ENCODE measurements at places on chromosomes 5 and 9.

- no peak overlapping the region for H3K4me3 ChIP-seq
- H3K4me1 ChIP-seq, result no peaks in the 10 kb centered on the region
- no peaks in the 10 kb centered on the region for H3K36me3 ChIP-seq
- H3K27me3 ChIP-seq, result no peaks in the 10 kb centered on the region
- H3K27ac ChIP-seq, result no peak overlapping the region
Observed at GRCh38 chr5:34667705-34668104, 11.6 kb downstream of the RAI14 start.

- no peaks in the 10 kb centered on the region for H3K4me1 ChIP-seq
- no peaks in the 10 kb centered on the region for H3K27me3 ChIP-seq
- no peak for DNase-seq
- no peak overlapping the region for H3K4me3 ChIP-seq
- H3K27ac ChIP-seq, result no peak overlapping the region
Observed at GRCh38 chr9:117081641-117082317, 333.1 kb downstream of the ASTN2 start.

DNA sequence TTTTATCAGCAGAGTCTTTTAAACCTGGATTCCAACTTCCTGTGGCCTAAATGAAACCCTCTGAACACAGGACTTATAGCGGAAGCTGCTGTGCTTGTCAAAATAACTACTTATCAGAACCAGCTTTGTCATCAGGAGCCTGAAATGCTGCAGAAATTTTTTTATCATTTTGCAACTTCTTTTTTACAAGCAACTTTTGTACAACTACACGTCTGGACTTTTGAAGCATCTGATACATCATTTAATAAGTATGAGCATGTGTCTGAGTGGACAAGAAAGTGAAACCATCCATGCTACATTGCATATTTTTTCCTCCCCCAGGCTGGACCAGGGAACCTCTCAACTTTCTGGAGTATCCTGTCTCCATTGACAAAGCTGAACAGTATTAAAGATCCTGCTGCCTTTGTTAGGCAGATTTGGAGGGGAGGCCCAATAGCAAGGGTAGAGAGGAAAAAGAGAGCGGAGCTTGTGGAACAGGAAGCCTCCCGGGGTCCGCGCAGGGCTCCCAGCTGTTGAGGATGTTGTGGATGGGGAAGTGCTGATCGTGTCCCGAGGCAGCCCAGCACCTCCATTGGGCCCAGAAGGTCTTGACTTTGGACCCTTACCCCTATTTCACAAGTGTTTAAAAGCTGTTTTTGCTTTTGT, 196.6 kb downstream of the MSX2 start:
- peaks cover 5% of the 10 kb centered on the region for H3K27me3 ChIP-seq
- DNase-seq, result no peak
- H3K4me3 ChIP-seq, result no peak overlapping the region
- H3K27ac ChIP-seq, result no peak overlapping the region
- no peaks in the 10 kb centered on the region for H3K36me3 ChIP-seq

DNA sequence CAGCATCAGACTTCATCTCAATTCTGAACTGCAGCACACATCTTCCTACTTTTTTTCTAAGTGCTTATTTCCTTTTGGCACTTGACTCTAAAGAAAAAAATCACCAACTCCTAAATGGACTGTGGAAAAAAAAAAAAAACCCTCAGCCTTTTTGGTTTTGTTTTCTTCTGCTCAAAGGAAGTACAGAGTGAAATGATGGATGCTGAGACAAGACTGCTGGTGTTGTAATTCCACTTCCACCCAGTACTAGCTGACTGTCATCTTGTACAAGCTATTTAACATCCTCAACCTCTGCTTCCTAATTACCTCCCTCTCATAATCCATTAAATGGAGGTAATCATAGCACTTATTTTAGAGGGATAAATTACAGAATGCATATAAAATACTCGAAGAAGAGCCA, 171.5 kb upstream of the GNA14 start:
- DNase-seq, result no peak
- no peak overlapping the region for H3K27ac ChIP-seq
- peaks cover 13% of the 10 kb centered on the region for H3K4me1 ChIP-seq
- no peak overlapping the region for H3K4me3 ChIP-seq

DNA sequence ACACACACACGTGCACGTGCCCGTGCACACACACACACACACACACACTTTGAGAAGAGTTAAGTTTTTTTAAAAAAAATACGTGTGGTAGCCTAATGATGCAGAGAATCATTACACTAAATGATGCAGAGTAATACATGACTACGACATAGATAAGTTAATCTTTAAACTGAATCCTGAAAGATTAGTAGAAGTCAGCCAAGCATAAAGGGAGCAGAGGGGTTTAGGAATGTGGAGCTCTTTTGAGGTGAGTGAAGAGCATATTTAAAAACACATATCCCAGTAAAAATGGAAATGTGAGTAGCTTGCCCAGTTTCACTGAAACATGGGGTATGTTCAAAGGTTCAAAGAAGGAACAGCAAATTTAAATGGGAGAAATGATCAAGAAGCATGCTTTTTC, 61.3 kb upstream of the TYRP1 start:
- H3K27ac ChIP-seq, result no peak overlapping the region
- no peak for DNase-seq
- no peaks in the 10 kb centered on the region for H3K27me3 ChIP-seq

- peaks cover 2% of the 10 kb centered on the region for H3K27me3 ChIP-seq
- H3K4me3 ChIP-seq, result no peak overlapping the region
- H3K4me1 ChIP-seq, result no peaks in the 10 kb centered on the region
- H3K36me3 ChIP-seq, result no peaks in the 10 kb centered on the region
Observed at GRCh38 chr9:134286471-134287245, 39.6 kb upstream of the RXRA start.

DNA sequence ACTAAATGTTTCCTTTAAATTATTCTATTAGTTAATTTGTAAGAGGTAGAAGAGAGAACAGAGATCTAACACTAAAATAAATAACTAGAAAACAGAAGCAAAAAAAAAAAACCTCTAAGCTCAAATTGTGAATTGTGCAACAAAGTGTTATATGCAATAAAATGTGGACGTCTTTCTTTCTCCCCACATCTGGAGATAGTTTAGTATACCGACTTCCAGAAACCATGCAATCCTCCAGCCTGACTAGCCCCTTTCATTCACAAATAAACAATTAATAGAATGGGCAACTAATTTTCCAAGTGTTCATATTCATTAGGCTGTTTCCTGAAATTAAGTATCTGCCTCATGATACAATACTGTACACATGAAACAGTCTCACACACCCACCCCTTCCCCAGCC, 258.5 kb downstream of the BNC2 start:
- DNase-seq, result no peak
- no peak overlapping the region for H3K4me3 ChIP-seq
- no peak overlapping the region for H3K27ac ChIP-seq
- no peaks in the 10 kb centered on the region for H3K27me3 ChIP-seq
- no peaks in the 10 kb centered on the region for H3K4me1 ChIP-seq

DNA sequence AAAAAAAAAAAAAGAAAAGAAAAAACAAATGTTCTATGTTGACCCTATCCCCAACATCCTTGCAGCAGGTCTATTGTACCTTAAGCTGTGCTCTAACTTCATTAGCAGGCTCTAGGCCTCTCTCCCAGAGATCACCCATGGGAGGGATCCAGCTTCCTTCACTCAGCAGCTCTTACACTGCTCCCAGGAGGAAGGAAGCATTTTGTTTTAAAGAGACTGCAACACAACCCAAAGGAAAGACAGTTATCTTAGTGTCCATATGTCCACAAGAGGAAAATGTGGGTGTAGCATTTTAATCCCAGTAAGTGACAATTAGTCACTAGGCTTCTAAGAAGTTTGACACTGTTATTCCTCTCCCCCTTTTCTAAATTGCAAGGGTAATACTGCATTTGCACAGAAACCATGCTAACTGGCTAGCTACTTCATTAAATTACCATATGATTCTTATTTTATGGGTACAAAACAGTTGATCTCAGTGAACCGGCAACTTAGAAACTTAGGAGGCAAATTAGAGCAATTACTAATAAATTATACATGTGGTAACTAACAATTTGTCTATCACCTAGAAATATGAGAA, 58.8 kb downstream of the MARCHF3 start:
- no peaks in the 10 kb centered on the region for H3K27me3 ChIP-seq
- no peak for DNase-seq
- peaks cover 1% of the 10 kb centered on the region for H3K36me3 ChIP-seq

- no peak overlapping the region for H3K27ac ChIP-seq
- peaks cover 13% of the 10 kb centered on the region for H3K27me3 ChIP-seq
- H3K4me3 ChIP-seq, result no peak overlapping the region
- no peaks in the 10 kb centered on the region for H3K36me3 ChIP-seq
- no peaks in the 10 kb centered on the region for H3K4me1 ChIP-seq
- no peak for DNase-seq
Observed at GRCh38 chr5:156328161-156328560, 1.2 kb downstream of the SGCD start.

GRCh38 chr5:107776922-107777740, 106.4 kb upstream of the EFNA5 start:
- no peak overlapping the region for H3K27ac ChIP-seq
- no peaks in the 10 kb centered on the region for H3K4me1 ChIP-seq
- DNase-seq, result no peak
- no peak overlapping the region for H3K4me3 ChIP-seq
- H3K36me3 ChIP-seq, result no peaks in the 10 kb centered on the region

- no peaks in the 10 kb centered on the region for H3K36me3 ChIP-seq
- H3K27ac ChIP-seq, result no peak overlapping the region
- H3K4me3 ChIP-seq, result no peak overlapping the region
- no peak for DNase-seq
Observed at GRCh38 chr5:133487093-133487492, 125.2 kb downstream of the FSTL4 start.

DNA sequence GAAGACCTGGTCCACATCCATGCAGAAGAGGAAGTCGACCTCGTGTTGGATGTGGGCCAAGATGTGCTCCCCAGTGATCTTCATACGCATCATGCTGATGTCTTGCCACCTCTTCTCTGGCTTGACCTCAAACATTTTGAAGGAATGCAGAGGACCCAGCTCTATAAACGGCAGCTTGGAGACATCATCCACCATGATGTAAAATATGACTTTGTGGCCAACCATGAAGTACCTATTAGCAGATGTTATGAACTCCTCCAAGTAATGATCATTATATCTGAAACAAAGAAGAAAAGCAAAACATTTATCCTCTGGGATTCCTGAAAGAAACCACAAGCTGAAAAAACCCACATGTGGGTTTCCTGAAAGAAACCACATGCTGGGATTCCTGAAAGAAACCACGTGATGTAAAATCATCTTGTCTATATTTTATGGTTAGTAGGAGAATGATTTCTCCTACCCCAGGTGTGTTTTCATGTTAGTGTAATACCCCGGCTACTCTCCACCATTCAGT, 52.3 kb downstream of the GGTA1 start:
- H3K4me1 ChIP-seq, result peaks cover 8% of the 10 kb centered on the region
- H3K27ac ChIP-seq, result no peak overlapping the region
- no peaks in the 10 kb centered on the region for H3K36me3 ChIP-seq
- H3K4me3 ChIP-seq, result no peak overlapping the region
- DNase-seq, result no peak

DNA sequence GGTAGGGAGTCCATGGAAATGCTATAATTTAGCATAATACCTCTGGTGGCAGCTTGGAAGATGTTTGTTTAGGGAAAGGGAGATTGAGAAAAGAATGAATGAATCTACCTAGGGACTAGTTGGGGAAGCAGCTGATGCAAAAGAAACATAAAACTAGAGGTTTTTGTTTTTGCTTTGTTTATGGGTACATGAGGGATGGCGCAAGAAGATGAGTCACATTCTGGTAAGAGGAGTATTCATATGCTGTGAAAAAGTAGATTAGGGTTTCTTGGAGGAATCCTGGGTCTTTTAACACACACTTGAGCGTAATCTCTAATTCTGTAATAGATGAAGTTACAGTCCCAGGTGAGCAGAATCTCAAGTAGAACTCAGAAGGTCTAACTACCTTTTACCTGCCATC, 17.1 kb downstream of the C9orf43 start:
- no peaks in the 10 kb centered on the region for H3K36me3 ChIP-seq
- H3K4me3 ChIP-seq, result no peak overlapping the region
- H3K27ac ChIP-seq, result no peak overlapping the region
- H3K27me3 ChIP-seq, result peaks cover 4% of the 10 kb centered on the region
- DNase-seq, result no peak

- H3K27ac ChIP-seq, result no peak overlapping the region
- DNase-seq, result no peak
- no peaks in the 10 kb centered on the region for H3K4me1 ChIP-seq
- no peak overlapping the region for H3K4me3 ChIP-seq
Observed at GRCh38 chr5:167820101-167820990, 471.1 kb upstream of the WWC1 start.

GRCh38 chr5:65030056-65030455, 261.3 kb downstream of the CWC27 start:
- no peak overlapping the region for H3K4me3 ChIP-seq
- peaks cover 10% of the 10 kb centered on the region for H3K4me1 ChIP-seq
- no peak overlapping the region for H3K27ac ChIP-seq
- no peaks in the 10 kb centered on the region for H3K36me3 ChIP-seq
- no peak for DNase-seq

DNA sequence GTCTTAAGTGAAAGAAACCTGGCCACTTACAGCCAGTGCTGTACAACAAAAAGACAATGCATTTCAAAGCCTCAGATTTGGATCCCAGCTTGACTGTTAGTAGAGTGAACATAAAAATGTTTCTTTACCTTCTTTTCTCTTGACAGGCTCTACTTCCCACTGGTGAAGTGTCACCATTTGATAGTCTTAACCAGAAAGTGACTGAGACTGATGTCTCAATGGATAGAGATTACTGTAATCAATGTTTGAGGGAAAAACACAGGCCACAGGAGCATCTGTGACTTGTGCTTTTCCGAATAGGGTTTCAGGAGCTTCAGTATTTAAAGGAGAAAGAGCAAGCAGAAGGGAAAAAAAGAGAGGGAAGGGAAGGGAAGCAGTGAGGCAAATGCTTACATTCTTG, 41.7 kb upstream of the STK32A start:
- no peak for DNase-seq
- peaks cover 2% of the 10 kb centered on the region for H3K27me3 ChIP-seq
- H3K36me3 ChIP-seq, result no peaks in the 10 kb centered on the region
- H3K4me1 ChIP-seq, result no peaks in the 10 kb centered on the region

GRCh38 chr5:170339780-170340167, 42.2 kb upstream of the LCP2 start:
- H3K4me3 ChIP-seq, result no peak overlapping the region
- peaks cover 40% of the 10 kb centered on the region for H3K4me1 ChIP-seq
- H3K36me3 ChIP-seq, result no peaks in the 10 kb centered on the region
- no peak for DNase-seq
- no peaks in the 10 kb centered on the region for H3K27me3 ChIP-seq
- no peak overlapping the region for H3K27ac ChIP-seq

DNA sequence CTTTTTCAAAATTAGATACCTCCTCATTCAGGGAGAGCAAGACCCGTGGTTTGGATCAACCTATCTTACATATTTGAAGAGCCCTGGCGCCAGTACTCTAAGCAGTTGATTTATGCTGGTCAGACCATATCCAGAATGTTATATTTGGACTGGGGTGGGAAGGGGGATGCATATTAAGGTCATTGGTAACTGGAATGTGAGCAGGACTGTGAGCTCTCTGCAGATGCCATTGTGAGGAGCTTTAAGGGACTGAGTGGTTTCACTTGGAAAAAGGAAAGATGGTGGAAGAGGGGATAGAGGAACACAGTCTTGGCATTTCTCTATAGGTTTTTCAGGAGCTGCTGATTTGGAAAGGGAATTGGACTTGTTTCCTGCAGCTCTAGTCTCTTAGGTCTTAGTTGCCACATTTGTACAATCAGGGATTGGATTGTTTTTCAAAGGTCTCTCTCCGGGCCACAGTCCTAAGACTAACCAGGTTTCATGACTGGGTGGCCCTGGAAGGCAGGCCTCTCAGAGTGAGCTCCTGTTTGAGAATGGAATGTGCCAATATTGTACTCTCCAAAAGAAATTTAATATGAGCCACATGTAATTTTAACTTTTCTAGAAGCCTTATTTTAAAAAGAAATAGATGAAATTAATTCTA, 25.8 kb upstream of the F2R start:
- DNase-seq, result no peak
- H3K36me3 ChIP-seq, result peaks cover 47% of the 10 kb centered on the region
- peaks cover 15% of the 10 kb centered on the region for H3K4me1 ChIP-seq
- no peak overlapping the region for H3K27ac ChIP-seq
- H3K4me3 ChIP-seq, result no peak overlapping the region

Measured in activated naive CD4-positive, alpha-beta T cell treated with anti-CD3 and anti-CD28 coated beads for 36 hours (primary cell).